GM12878 (cell line): ENCODE measurements at places on chromosomes 13 and 19.

- DNase-seq, result no peak
Measured at GRCh38 chr19:15468675-15469512, 4.5 kb upstream of the RASAL3 start.

- DNase-seq, result no peak
Measured at GRCh38 chr19:18007917-18008673, at the start of gene ARRDC2. TSS of gene ARRDC2 (plus strand) at chr19:18008170. CDS start at chr19:18008311, 141 bp downstream.

- DNase-seq, result no peak
Measured at GRCh38 chr13:80273718-80274117, 67.2 kb downstream of the SPRY2 start.

DNA sequence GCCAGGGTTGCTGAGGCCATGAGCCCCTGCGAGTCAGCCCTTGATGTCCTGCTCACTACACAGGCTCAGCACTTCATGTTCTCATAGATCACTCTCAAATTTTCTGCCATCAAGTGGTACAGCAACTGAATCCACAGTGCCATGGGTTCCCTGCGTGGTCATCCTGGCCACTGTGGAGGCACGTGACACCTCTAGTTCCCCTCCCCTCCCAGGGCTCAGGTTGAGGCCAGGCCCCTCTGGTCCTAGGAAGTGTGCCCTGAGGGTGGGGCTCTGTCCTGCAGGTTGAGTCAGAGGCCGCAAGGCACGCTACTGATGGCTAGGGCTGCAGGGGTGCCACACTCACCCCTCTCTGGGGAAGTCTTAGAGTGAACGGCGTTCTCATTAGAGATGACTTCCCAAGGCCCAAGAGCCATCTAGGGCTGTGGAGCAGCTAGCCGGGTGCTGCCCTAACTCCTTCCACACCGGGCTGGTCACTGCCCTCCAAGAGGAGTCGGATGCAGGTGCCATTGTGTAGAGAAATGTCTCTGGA lies 39.8 kb upstream of the TPM4 start:
- DNase-seq, result no peak

GRCh38 chr19:33447336-33448158 lies 74.0 kb downstream of the CEBPG start:
- DNase-seq, result no peak
